ENCODE measurements at places on chromosomes 16 and 17.

- no peak for DNase-seq
Measured at GRCh38 chr16:50311891-50312501, 45.6 kb downstream of the ADCY7 start.

- no peak for DNase-seq
Measured at GRCh38 chr17:13736916-13737315, 135.2 kb upstream of the HS3ST3A1 start.

DNA sequence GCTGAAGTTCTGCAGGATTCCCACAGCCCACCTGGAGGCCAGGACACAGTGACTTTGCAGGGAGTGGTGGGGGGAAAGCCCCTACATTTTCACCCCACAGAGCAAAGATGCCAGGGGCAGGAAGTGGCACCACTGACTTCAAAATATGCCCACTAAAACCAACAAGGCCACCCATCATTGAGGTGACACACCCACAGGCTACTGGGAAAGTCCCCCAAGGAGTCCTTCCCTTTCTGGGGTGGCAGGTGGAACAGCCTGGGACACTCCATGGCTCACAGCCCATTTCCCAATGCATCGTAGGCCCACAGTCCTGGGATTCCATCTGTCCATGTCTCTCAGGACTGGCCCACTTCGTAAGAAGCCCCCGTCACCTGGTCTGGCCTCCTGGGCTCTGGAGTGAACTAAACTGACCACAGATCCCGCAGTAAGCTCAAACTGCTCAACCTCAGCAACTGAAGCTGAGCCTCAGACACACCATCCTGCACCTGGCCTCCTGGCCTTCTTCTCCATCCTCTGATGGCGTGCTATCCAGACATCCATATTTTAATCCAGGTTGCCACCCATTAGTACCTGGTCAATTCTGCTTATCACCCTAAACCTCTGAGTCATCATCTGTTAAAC lies 7.5 kb upstream of the CCL1 start:
- no peak for DNase-seq

DNA sequence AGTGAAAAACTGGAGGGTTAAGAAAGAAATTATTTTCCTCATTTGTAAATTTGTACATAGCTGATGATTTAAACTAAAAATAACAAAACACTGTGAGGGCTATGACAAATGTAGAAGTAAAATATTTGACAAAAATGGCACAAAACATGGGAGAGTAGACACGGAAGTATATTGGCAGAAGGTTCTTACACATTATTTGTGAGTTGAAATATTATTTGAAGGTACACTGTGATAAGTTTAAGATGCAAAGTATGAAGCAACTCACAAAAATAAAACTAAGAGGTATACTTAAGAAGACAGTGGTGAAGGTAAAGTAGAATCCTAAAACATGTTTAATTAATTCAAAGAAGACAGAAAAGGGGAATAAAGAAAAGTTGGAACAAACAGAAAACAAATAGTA lies 34.6 kb downstream of the BRIP1 start:
- DNase-seq: no peak

DNA sequence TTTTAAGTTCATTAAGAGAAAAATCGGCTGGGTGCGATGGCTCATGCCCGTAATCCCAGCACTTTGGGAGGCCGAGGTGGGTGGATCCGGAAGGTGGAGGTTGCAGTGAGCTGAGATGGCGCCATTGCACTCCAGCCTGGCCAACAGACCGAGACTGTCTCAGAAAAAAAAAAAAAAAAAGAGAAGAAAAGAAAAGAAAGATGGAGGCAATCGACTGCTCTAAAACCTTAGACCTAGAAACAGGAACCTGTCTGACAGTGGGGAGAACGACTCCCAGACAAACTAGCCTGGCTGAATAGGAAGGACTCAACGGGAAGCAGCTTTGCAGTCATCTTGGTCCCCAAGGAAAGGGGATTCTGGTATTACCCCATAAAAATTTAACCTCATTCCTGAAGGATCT lies 13.7 kb downstream of the MRC2 start:
- no peak for DNase-seq

- DNase-seq: no peak
Measured at GRCh38 chr16:85447693-85448313, 165.3 kb upstream of the GSE1 start.

- DNase-seq: no peak
Measured at GRCh38 chr16:89364606-89365005, 125.8 kb downstream of the ANKRD11 start.

- no peak for DNase-seq
Measured at GRCh38 chr16:86727632-86728031, 149.3 kb downstream of the FOXL1 start.

GRCh38 chr16:78220571-78220970 lies 121.1 kb downstream of the WWOX start:
- no peak for DNase-seq

DNA sequence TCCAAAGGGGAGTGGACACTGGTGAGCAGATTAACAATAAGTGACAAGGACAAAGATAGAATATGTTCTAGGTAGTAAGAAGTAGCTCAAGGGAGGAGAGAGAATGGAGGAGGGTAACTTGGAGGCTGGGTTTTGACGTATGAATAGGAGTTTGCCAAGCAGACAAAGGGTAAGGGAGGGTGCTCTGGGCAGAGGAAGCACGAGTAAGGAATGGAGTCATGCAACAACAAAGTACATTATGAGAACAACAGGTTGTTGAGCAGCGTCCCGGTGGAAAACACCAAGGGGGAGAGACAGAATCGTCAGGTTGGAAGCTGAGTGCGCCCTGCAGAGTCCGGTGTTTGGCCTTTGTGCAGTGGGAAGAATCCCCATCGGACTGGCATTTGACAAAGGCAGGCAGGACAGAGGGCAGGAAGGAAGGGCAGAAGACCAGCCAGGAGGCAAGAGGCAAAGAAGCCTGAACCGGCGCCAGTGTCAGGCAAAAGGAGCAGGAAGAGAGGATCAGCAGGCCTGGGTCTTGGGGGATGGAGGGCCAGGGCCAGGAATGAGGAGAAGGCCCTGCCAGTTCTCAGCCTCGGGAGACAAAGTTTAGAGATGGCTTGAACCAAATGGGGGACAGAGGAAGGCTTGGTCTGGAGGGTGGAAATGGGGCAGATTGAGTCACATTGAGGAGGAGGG lies 134.3 kb upstream of the TNRC6C start:
- DNase-seq: no peak

DNA sequence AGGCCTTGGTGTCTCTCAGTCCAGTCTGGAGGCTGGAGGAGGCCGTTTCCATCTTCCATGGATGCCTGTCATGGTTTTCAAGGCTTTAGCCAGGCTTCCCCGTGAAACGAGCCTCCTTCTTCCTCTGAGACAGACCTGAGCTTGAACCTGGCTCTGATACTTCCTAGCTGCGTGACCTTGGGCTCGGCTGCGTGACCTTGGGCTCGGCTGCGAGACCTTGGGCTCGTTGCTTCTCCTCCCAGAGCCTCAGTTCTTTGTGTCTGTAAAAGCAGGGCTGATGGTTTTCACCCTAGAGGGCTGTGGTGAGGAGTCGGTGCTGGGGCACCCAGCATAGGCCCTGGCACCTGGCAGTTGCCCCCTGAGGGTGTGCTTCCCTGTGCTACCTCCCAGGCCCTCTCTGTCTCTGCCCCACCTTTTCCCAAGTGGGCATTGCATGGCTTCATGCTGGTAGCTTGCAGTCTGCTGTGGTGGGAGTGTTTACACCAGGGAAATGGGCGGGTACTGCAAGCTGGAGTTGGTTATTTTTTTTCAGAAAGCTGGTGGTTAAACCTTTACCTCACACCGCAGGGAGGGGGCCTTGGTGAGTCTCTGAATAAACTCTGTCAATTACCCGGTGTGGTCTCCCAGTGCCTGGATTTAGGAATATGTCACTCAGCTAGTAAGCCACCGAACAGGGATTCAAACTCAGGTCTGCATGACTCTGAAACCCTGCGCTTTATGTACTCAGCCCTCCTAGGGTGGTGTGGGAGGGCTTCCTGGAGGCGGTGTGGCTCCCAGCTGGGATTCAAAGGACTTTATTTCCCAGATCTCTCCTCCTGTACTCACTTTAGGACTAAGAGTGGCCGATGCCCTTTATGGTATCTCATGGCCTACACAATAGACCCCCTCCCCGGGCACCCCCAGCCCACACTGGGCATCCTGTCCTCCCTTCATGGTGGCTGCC lies 129.0 kb upstream of the CIBAR2 start:
- no peak for DNase-seq

DNA sequence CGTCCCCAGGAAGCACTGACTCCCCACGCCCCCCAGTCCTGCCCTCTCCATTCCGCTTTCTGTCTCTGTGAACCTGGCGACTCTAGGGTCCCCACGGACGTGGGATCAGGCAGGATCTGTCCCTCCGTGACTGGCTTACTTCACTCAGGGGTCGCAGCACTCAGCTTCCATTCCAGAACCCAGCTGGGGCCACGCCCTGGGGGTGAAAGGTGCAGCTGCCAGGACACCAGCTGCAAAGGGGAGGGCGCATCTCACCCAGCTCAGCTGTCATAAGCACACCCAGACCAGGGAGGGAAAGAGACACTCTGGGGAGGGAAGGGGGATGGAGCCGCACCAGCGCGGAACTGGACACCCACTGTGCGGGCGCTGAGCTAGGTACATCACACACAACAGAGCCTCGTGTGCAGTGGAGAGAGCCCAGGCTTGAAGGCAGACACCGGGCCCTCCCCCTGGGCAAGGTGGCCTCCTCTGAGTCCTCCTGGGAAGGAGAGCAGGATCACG lies 18.5 kb upstream of the HEXD start:
- no peak for DNase-seq

- no peak for DNase-seq
Measured at GRCh38 chr17:79809530-79810129, 12.8 kb upstream of the CBX8 start.

DNA sequence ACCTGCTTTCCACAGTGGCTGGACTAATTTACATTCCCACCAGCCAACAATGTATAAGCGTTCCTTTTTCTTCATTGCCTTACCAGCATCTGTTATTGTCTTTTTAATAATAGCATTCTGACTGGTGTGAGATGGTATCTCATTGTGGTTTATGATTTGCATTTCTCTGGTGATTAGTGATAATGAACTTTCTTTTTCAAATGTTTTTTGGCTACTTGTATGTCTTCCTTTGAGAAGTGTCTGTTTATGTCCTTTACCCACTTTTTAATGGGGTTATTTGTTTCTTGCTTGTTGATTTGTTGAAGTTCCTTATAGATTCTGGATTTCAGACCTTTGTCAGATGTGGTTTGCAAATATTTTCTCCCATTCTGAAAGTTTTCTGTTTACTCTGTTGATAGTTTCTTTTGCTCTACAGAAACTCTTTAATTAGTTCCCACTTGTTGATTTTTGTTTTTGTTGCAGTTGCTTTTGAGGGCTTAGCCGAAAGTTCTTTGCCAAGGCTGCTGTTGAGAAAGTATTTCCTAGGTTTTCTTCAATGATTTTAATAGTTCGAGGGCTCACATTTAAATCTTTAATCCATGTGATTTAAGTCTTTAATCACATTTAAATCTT lies 26.8 kb downstream of the ITGAM start:
- no peak for DNase-seq

Data from HuH-7 (cell line).